NCI-H1417 (cell line): ENCODE measurements at places on chromosomes 4 and X.

- DNase-seq = no peak
Observed at GRCh38 chrX:34546366-34546765, 110.7 kb downstream of the TMEM47 start.

- no peak for DNase-seq
Observed at GRCh38 chr4:55127521-55127920, 2.1 kb upstream of the KDR start.

- peak; percentile 2 for DNase-seq
Observed at GRCh38 chr4:55808186-55808585, 11.4 kb upstream of the EXOC1L start.

- no peak for DNase-seq
Observed at GRCh38 chr4:42715807-42716482, 59.0 kb upstream of the ATP8A1 start.
